ENCODE measurements at places on chromosomes 6 and 20.
A peak's percentile ranks its signal among the peaks of the same experiment; 100 is the strongest.

GRCh38 chr6:150196942-150197745 lies 54.3 kb downstream of the PPP1R14C start:
- no peak for DNase-seq

- DNase-seq: no peak
Observed at GRCh38 chr6:144049386-144049785, 41.3 kb upstream of the PLAGL1 start.

- no peak for DNase-seq
Observed at GRCh38 chr20:59356662-59357165, 56.3 kb downstream of the EDN3 start.

- DNase-seq: no peak
Observed at GRCh38 chr6:91130126-91130525, 543.3 kb upstream of the MAP3K7 start.

DNA sequence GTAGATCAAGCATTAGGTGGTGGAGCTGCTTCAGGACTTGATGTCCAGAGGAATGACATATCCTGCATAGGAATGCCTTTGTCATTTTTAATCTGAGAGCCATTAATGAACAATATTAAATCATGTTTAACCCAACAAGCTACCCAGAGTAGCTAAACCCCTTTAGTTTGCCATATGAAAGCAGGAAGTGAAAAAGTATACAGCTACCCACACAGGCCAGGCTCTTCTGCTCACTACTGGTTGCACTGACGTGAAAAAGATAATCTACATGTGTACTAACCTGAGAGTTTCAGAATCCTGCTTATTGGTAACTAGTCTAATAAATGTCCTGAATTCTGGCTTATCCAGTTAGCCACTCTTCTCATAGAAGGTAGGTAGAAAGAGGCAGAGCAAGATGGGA lies 19.9 kb downstream of the GLYATL3 start:
- DNase-seq: no peak

- no peak for DNase-seq
Observed at GRCh38 chr6:130513770-130514169, 148.0 kb downstream of the TMEM200A start.

GRCh38 chr6:123053602-123054225 lies 57.7 kb downstream of the CLVS2 start:
- no peak for DNase-seq

DNA sequence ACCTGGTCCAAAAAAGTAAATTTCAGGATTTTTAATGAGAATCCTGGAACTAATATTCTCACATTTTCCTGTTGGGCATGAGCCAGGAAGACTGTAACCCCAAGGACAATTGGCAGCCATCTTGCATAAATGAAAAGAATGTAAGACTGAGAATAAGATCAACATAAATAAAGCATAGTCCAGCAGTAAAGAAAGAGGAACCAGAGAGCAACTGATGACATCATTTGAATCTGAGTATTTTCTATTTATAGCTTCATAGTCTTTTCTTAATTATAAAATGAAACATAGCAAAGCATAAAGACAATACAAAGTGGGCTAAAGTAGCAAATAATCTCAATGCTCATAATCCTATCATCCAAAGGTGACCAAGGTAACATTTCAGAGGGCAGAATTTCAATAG lies 26.6 kb upstream of the FBXL4 start:
- DNase-seq: no peak

GRCh38 chr6:88141561-88142296 lies 24.4 kb downstream of the CNR1 start:
- DNase-seq: peak; percentile 52

- no peak for DNase-seq
Observed at GRCh38 chr20:52624281-52624680, 347.9 kb upstream of the TSHZ2 start.

DNA sequence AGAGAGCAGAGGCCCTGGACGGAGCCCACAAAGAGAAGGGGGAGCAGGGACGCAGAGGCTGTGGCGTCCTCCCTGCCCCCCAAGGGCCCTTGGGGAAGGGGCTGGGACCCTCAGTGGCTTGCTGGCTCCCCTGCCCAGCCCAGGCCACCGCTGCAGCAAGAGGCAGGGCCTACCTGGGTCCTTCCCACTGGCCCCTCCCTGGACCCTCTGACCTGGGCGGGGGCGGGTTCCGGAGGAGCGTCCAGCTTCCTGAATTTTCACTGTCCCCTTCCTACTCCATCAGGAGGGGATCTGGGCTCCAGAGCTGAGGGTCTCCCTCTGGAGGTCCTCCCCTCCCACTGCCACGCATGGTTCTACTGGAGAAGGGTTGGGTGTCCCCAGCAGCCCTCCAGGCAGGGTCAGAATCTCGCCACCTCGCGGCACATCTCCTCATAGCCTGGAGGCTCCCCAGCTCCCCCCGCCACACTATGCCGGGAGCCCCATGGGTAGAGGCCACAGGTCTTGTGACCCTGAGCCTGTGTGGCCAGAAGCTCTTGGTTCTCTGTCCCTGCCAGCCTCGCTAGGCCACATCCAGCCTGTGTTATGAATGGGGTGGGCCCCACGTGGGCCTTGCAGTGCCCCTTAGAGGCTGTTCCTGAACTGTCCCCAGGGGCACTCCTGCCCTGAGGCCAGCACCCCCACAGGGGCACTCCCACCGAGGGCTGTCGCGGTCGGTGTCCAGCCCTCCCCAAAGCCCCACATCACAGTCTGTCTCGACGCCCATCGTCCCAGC lies 1.0 kb upstream of the SOX18 start:
- DNase-seq: no peak

GRCh38 chr20:56805313-56805712 lies 176.2 kb downstream of the TFAP2C start:
- DNase-seq: no peak

DNA sequence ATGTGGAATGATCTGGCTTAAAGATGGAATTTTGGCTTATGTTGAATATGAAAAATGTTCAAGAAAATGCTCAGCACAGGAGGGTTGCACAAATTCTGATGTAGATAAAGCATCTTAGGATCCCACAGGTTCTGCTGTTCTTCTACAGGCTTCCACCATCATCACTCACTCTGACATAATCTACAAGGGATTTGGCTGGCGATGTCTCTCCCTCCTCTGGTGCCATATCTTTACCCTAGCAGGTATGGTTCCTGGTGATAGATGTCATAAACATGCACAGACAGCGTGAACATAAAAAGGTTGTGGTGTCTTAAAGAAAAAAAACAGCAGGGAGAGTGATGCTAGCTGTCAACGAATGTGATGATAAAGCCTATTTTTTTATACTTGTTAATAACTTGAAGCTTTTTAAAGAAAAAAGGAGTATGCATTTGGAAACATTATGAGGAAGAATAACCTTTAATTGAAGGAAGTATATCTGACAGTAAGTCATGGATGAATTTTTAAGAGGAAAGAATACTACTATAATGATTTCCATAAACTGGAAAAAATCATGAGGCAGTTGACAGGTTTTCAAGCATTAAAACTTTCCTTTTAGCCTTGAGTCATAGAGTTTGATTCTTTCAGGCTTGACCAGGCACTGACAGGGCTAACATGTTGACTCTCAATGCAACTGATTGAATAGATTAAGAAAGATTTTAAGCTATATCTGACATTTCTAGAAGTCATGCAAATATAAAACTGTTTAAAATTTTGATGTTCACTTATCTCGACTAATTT lies 50.1 kb downstream of the OGFRL1 start:
- DNase-seq: no peak

- no peak for DNase-seq
Observed at GRCh38 chr6:132491303-132491702, 21.6 kb downstream of the STX7 start.

- DNase-seq: peak; percentile 20
Observed at GRCh38 chr6:44663860-44664634, 276.5 kb downstream of the CDC5L start.

- DNase-seq: no peak
Observed at GRCh38 chr20:48818481-48818987, 9.3 kb downstream of the PREX1 start.

DNA sequence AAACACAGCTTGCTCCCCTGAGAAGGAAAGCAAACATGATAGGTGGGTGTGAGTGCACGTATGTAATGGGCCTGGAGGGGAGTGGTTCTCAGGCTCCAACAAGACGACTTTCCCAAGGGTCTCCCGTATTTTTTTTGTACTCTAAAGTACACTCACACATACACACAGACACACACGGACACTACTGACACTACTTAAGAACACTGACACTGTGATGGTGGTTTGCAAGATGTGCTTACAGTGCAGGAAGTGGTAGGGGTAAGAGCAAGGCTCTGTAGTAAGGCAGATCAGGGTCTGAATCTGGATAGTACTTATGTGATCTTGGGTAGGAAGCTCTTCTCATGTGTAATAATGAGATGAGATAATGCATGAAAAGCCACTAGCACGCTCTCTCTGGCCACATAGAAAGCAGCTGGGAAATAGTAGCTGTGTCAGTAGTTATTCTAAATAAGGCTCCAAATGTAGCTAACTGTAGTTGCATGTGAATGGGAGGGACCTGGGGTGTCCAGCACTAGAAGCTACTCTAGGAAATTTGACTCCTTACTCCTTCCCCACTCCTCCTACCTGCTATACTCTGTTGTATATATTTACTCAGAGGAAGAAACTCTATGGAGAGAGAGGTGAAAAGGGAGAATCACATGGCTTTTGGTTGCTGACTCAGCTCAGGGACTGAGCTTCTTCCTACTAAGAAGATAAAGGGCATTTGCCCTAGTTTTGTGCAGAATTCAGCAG lies 8.4 kb upstream of the ZBTB24 start:
- no peak for DNase-seq

- no peak for DNase-seq
Observed at GRCh38 chr6:20365456-20365855, 36.2 kb upstream of the E2F3 start.

GRCh38 chr6:142551274-142551811 lies 249.5 kb downstream of the ADGRG6 start:
- peak; percentile 52 for DNase-seq
